ENCODE measurements at places on chromosomes 1 and 21.

DNA sequence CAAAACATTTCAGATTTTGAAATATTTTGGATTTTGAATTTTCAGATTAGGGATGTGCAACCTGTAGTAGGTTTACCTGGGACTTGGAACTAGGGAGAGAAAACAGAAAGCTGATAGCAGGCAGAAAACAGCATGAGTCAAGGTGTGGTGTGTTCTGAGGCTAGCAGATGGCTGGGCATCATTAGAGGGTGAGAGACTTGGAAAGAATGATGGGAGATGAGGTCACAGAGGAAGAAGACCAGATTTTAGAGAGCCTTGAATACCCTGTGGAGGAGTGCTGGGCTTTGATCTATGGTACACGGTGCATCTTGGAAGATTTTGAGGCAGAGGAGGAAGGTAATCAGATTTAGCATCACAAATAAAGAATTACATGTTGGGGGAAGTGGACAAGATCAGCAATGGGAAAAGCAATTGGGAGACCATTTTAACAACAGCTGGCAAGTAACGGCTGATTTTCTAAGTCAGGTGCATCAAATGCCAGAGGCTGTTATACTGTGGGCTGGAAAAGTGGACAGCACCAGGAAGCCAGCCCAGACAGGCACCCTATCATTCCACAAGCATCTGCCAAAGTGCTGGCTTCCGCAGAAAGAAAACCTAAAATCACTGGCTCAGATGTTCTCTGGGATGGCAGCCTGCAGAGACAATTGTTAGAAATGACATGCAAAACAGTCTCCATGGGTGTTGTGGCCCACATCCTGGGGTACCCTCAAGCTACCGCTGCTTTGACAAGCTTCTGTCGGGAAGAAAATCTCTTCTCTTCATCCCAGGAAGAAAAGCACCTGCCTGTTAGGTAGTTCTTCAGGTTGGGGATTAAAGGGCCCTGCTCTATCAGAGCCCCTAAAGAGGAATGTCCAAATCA lies 30.9 kb upstream of the CAMK1G start:
- DNase-seq: no peak

DNA sequence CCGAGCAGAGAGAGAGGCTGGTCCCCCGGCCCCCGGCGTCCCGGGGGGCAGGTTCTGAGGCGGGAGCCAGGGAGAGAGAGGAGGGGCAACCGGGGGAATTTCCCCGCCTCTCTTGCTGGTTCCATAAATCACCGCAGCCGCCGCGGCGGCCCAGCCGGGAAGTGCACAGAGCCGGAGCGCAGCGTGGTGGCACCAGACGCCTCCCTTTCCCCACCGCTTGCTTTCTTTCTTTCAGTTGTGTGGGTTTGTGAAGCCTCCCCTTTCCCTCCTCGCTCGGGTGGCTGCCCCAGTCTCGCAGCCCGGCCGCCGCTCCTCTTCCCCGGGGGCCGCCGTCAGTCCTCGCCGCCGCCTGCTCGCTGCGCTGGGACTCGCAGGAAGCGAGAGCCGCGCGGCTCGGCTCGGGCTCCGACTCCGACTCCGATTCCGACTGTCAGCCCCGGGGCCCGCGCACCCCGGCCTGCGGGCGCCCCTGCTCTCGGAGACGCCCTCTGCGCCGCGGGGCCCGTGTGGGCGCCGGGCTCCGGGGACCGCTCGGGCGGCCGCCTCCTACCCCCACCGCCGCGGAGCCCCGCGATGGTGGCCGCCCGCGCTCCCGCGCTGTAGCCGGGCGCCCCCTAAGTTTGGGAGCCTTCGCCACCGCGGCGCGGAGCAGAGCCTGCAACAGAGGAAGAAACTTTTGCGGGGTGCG lies at the start of gene CACHD1:
TSS of gene CACHD1 (plus strand) at position 153 of the 688 bp plus-strand sequence. CDS start 616 bp downstream, outside the sequence.
- peak; percentile 61 for DNase-seq

- no peak for DNase-seq
Observed at GRCh38 chr1:224458296-224458695, 23.7 kb upstream of the WDR26 start.

DNA sequence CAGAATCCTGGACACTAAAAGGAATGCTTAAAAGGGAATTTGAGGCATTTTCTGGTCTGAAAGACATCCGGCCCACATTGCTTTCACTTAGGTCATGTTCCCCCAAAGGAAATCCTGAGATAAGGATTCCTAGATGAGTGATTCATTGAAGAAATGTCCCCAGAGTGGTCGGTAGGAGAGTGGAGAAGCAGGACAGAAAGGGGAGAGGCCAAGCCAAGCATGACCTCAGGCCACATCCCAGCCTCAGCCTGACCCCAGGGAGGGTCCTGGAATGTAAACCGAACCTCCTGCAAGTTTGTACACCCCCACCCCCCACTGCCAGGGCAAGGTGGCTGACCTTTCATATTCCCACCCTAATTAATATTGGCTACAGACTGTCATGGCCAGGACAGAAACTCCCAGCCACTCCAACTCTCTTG lies 16.6 kb downstream of the HIVEP3 start:
- no peak for DNase-seq

GRCh38 chr21:13368200-13368599 lies 241.4 kb upstream of the POTED start:
- DNase-seq: no peak

- no peak for DNase-seq
Observed at GRCh38 chr1:184062640-184063286, 11.2 kb downstream of the TSEN15 start.

DNA sequence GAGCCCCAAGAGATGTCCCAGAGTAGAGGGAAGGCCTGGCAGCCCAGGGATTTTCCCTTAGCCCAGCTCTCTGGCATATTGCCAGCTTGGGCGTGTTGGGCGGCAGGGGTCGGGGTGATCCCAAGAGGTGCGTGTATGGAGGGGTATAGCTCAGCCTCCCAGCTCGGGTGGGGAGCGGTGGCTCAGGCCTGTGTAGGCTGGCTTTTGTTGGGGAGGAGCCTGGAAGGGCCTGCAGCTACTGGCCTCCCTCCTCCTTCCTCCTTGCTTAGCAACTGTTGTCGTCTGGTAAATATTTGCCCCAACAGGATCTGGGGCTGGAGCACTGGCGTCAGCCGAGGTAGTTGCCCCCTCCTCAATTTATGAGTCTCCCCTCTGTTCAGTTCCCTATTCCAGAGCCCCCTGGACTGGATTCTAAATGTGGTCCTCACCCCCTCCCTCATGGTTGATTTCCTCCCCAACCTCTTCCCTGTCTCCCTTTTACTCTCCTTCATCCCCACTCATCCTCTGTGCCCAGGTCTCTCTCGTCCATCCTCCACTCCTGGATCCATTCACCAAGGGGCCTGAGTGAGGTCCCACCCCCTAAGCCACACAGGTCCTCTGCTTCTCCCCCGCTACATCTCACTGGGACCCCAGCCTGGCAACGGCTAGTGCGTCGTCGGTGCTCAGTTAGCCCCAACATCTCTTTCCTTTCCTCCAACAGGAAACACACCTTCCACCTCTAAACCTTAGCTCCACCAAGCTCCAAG lies 10.3 kb upstream of the LMNA start:
- no peak for DNase-seq

- DNase-seq: no peak
Observed at GRCh38 chr21:26818906-26819305, 26.3 kb downstream of the ADAMTS1 start.

GRCh38 chr1:97451046-97451826 lies 469.6 kb downstream of the DPYD start:
- no peak for DNase-seq

Measured in occipital lobe (tissue), 3 donors.